ENCODE measurements at places on chromosomes 2 and 18.
A peak's percentile ranks its signal among the peaks of the same experiment; 100 is the strongest.

GRCh38 chr2:62724886-62725711, 19.6 kb downstream of the EHBP1 start:
- DNase-seq = peak; percentile 96

GRCh38 chr2:69565431-69565839, 78.1 kb downstream of the AAK1 start:
- DNase-seq = no peak

DNA sequence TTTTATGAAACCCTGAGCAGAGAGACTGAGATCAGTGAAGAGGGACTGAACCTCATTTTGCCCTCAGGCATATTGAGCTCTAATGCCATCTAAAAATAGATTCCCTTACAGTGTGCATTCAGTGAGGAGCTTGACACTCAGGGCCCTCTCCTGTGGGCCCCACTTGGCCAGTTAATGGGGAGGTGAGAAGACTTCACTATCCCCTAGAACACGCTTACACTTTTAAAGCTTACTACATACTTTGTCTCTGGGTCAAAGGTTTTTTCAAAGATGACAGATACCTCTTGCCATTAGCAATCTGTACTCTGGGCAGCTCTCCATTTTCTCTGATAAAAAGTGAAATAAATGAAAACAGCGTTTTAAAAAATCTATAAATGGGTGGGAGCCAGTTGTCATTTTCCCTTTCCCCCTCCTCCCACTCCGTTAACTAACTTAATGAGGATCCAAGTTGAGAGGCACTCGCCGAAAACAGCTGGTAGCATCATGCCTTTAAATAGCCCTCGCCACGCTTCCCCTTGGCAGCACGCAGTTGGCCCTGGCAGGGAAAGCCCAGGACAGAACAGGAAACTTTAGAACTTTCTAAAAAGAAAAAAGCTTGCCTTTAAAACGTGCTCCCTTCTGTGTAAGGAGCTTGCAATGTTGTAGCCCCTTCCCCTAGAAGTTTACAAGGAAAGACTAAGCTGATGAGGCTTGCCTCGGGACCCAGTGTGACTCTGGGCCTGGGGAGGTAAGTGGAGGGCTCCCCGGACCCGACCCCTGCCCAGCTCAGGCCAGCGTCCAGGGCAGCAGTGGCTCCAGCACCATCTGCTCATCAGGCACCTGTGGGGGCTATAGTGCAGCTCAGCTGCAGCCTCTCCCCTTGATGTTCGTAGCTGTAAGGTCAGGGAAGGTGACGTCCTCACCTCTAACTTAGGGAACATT, 58.8 kb upstream of the FOSL2 start:
- DNase-seq = no peak

GRCh38 chr2:54394392-54394791, 61.7 kb upstream of the SPTBN1 start:
- no peak for DNase-seq

- DNase-seq = no peak
Observed at GRCh38 chr2:64780041-64780440, 126.3 kb upstream of the SERTAD2 start.

- no peak for DNase-seq
Observed at GRCh38 chr2:202038471-202039277, 5.0 kb downstream of the FZD7 start.

- no peak for DNase-seq
Observed at GRCh38 chr2:2020897-2021296, 276.6 kb upstream of the PXDN start.
